Fibroblast of gingiva (primary cell): ENCODE measurements at places on chromosomes 11 and 22.
A peak's percentile ranks its signal among the peaks of the same experiment; 100 is the strongest.

- no peak for DNase-seq
Observed at GRCh38 chr11:65774525-65775306, 6.1 kb downstream of the AP5B1 start.

- no peak for DNase-seq
Observed at GRCh38 chr11:35343033-35343598, 76.2 kb downstream of the SLC1A2 start.

- no peak for DNase-seq
Observed at GRCh38 chr11:71064702-71065515, 187.5 kb downstream of the SHANK2 start.

GRCh38 chr11:72818971-72819370, 4.8 kb downstream of the ATG16L2 start:
- no peak for DNase-seq

GRCh38 chr11:121426476-121427399, 25.4 kb upstream of the SORL1 start:
- DNase-seq = no peak

DNA sequence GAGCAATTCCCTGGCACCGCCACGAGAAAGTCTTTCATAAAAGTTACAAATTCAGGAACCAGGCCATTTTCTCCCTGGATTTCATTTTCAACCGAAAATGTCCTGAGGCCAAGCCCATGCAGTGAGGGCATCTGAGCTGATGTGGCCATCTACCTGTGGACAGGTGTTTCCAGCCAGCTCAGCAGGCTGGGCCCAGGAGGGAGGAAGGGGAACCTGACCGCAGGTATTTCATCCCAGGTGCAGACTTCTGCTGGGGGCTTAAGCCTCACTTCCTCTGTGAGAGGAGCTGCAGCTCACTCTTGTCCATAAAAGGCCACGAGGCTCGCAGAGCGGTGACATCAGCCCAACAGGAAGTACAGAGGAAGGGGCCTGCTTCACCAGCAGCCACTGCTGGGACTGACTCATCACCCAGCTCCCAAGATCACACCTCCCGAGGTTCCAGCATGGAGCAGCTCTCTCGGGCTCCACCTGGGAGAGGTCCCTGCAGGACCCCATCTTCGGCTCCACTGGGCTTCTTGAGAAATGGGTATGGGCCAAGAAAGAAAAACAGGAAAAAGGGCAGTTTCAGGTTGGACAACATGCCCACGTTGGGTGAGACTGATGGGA, 56.4 kb downstream of the MYH9 start:
- peak; percentile 74 for DNase-seq

GRCh38 chr11:61352038-61352437, 9.6 kb downstream of the CYB561A3 start:
- DNase-seq = peak; percentile 44

- DNase-seq = no peak
Observed at GRCh38 chr11:83544846-83545245, 258.7 kb upstream of the CCDC90B start.

GRCh38 chr11:132052904-132053303, 682.5 kb downstream of the NTM start:
- DNase-seq = no peak

GRCh38 chr11:72924568-72925190, 110.5 kb downstream of the ATG16L2 start:
- peak; percentile 50 for DNase-seq
